ENCODE measurements at places on chromosomes 7 and 10.

DNA sequence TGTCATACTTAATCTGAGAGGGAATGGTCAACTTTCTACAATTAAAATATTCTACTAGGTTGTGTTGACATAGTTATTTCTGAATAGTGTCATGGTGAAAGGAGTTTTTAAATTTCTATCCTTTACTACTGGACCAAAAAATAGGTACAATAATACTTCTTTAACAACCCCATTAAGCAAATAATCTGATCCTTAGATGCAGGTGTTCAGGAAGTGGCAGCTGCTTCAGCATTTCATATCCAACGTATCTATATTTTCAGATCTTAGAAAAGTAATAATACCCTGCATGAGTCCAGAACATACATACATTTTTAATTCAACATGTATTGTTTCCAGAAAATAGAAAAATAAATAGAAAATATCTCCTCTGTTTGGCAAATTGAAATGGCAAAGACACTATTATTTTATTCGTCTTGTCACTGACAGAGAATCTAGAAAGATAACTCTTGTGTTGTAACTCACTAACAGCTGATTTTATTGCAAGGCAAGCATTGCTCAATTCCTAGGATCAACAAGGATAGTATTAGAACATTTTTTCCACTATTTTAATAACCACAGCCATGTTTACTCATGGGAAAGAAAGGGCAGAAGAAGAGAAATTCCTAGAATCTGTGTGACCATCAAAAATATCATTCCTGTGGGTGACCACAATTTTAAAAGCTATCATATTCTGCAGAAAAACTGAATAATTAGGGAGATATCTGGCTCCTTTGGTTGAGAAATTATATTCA is 159.3 kb upstream of the CNTNAP2 start:
- no peak for DNase-seq

DNA sequence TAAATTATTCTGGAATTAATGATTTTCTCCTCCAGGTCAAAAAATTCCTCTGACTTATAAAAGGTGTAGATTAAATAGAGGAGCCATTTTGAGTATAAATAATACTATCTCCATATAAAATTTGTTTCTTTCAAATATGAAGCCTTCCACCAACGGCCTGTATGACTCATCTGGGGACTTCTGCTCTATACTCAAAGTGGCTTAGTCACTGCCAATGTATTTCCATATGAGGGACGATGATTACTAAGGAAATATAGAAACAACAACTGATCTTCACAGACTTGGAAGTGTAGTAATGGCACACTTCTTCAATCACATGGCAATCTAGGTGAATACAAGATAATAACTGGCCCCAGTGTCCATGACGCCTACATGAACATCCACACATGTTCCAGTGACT is 335.6 kb upstream of the HGF start:
- DNase-seq: no peak

DNA sequence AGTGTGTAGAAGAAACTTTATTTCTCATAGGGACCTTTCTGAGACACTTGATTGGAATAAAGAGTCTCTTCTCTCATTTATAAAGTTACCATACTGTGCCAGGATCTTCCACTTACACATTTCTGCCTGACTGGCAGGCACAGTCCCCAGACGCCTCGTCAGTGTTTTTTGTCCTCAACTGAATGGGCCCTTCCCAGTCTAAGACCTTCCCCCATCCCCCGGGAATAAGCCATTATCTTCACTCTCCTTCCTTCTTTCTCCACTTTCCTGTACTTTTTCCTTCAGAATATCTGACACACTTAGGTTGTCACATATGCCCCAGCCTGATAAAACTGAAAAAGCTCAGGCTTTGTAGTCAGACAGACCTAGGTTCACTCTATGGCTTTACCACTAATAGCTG is 35.3 kb upstream of the KCNIP2 start:
- DNase-seq: no peak

- DNase-seq: no peak
Observed at GRCh38 chr7:151187409-151188251, 580 bp upstream of the ASB10 start.

DNA sequence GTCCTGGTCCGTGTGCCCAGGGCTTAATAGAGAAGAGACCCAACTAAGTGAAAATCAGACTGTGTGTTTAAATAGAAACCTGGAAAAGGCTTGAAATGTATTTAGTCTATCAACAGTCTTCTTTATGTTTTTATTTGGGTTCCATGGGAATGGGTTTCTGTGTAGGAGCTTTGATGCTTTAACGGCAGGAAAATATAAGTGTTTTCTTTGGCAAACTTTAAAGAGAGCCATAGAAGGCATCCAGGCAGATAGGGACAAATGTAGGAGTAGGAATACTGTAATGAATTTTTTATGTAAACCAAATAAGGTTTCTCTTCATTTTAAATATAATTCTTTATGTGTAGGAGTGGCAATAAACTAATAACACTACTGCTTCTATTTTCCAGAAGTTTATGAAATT is 989.0 kb downstream of the GATA3 start:
- DNase-seq: no peak

GRCh38 chr7:116576350-116577319 is 51.8 kb downstream of the CAV1 start:
- no peak for DNase-seq

DNA sequence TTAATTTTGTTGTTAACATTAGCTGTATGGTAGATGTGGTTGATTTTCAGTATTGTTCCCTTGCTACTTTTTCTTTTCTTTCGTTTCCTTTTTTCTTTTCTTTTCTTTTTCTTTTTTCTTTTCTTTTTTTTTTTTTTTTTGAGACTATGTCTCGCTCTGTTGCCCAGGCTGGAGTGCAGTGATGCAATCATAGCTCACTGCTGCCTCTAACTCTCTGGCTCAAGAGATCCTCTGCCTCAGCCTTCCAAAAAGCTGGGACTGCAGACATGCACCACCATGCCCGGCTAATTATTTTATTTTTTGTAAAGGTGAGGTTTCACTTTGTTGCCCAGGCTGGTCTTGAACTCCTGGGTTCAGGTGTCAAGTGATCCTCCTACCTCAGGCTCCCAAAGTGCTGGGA is 14.4 kb downstream of the SLC26A3 start:
- no peak for DNase-seq
